ENCODE measurements at places on chromosomes 12 and 14.
A peak's percentile ranks its signal among the peaks of the same experiment; 100 is the strongest.

DNA sequence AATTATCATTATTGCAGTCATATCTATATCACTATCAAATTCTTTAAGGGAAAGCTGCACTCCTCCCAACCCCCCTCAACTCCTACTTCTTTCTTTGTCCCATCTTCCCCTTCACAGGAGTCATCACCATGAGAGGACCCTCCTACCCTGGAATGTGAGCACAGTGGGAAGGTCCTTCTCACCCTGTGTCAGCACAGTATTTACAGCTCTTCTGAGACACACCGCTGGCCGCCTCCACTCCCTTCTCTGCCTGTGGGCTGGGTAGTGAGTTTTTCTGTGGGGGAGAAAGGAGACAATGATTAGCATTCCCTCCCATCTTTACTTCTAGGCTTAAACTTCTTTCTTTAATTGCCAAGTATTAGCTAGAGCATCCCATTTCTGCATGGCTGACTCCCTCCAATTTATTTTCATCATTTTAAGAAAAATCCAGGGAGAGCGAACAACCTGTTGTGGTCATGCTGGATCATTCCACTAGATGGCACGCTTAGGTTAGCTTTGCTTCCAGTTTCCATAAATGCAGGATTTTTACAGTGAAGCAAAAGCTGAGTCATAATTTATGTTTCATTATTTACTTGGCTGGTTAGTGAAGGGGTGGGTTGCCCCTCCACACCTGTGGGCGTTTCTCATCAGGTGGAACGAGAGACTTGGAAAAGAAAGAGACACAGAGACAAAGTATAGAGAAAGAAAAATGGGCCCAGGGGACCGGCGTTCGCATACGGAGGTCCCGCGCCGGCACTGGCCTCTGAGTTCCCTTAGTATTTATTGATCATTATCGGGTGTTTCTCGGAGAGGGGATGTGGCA, 188.5 kb downstream of the ALX1 start:
- DNase-seq = peak; percentile 56

GRCh38 chr12:116891019-116891418, 9.8 kb upstream of the HRK start:
- no peak for DNase-seq

DNA sequence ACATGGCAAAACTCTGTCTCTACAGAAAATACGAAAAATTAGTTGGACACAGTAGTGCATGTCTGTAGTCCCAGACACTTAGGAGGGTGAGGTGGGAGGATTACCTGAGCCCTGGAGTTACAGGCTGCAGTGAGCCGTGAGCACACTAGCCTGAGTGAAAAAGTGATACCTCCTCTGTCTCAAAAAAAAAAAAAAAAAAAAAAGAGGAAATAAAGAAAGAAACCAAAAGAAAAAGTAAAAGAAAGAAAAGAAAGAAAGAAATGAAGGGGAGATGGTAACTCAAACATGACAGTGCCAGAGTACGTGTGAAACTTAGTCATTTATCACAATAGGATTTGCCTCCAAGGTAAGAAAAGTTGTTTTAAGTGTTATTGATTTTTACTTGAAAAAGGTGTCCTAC, 407.0 kb upstream of the MGAT4C start:
- no peak for DNase-seq

DNA sequence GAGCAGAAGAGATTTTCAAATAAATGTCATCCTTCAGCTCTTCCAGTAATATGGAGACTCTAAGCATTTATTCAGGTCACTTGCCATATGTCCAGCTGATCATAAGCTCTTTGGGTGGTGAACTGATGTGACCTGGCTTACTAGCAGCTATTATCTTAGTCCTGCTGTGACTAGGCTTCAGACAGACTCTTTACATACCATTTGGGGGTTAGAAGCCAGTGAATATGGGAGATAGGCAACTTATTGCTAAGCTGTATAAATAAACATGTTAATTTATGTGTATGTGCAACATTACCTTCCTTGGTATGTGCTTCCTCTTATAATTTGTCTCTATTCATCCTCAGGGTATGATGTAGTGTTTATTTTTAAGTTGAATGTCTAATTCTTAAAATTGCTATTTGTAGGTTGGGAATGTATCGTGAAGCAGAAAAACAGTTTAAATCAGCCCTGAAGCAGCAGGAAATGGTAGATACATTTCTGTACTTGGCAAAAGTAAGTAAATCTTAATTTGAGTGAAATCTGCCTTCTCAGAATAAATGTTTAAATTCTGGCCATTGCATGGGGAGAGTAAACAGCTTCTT, 32.4 kb downstream of the TTC8 start:
- no peak for DNase-seq

DNA sequence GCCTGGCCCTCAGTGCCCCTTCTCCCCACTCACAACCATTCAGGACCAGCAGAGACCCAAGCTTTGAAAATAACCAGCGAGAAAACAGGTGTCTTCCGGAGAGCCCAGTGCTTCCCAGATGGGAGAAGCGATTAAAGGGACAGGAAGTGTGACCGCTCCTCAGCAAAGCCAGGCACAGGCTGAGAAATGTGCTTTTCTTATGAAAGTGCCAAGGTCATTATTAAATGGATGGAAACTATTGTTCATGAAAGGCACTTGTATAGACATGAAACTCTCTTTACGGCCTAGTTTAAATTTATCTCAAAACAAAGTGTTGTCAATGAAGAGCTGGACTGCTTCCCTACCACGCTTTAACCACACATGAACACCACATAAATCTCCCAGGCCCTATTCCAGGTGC, 210.4 kb downstream of the SPTSSA start:
- no peak for DNase-seq

- no peak for DNase-seq
These were observed 40.9 kb upstream of the CORO1C start for GRCh38 chr12:108772247-108772646.

Data from iPS-NIHi11 (cell line).